ENCODE measurements at places on chromosomes 16 and 17.
A peak's percentile ranks its signal among the peaks of the same experiment; 100 is the strongest.

- peak; percentile 28 for DNase-seq
Measured at GRCh38 chr17:55420776-55421178, 858 bp downstream of the MMD start.

- no peak for DNase-seq
Measured at GRCh38 chr16:80778703-80779102, 25.7 kb downstream of the CDYL2 start.

- DNase-seq, result no peak
Measured at GRCh38 chr17:6166492-6167179, 96.5 kb downstream of the WSCD1 start.

DNA sequence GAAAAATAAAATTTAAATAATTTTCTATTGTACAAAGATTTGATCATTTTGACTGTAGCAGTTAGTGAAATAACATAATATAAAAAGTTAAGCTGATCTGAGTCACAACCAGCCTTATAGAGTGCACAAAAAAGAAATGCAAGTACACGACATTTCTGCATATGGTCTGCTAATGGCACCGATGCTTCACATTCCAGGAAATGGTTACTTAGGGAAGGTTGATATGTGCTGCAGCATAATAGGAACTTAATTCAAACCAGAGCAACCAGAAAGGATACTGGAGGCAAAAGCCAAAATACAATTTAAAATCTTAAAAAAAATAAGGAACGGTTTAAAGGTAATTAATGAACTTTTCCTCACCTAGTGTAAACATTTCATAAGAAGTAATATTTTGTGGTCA lies 10.0 kb upstream of the CFDP1 start:
- no peak for DNase-seq

DNA sequence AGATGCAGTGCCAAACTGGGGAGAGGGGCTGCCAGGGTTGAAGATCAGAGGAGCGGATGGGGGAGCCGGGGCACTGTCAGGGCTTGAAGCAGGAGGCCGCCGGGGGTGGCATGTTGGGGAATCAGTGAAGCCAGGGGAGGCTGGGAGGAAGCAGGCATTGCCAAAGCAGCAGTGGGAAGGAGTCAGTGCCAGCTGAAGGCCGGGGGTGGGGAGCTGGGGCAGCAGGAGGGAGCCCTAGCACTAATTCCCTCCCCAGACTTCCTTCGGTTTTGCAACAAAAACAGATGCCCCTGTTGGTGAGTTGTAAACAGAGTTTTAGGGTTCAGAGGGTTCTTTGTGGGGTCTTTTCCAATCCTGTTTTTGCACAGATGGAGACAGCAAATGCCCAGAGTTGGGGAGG lies 10.9 kb upstream of the TAC4 start:
- no peak for DNase-seq

DNA sequence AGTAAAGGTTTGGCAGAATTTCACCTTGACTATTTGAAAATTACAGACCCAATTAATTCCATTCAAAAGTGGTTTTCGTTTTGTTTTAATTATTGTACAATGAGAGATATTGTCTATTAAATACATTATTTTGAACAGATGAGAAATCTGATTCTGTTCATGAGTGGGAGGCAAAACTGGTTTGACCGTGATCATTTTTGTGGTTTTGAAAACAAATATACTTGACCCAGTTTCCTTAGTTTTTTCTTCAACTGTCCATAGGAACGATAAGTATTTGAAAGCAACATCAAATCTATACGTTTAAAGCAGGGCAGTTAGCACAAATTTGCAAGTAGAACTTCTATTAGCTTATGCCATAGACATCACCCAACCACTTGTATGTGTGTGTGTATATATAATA lies 72.6 kb downstream of the CDK12 start:
- no peak for DNase-seq

GRCh38 chr17:44409309-44410028 lies 20.0 kb upstream of the ITGA2B start:
- DNase-seq, result no peak

DNA sequence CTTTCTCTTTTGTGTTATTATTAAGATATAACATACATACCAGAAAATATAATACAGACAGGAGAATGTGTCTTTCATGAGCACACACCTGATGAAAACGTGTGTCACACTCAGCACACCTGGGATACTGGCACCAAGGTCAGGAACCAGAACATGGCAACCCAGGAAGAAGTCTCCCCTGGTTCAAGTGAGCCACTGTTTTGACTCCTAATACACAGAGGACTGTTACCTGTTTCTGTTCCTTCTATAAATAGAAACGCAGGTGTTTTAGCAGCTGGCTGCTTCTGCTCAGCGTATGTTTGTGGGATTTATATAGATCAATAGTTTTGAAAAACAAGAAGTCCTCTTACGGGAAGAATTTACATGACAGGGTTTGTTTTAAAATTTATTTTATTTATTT lies 3.5 kb downstream of the SEC14L1 start:
- DNase-seq, result no peak

GRCh38 chr16:5715155-5715554 lies 617.6 kb upstream of the EEF2KMT start:
- DNase-seq, result no peak

DNA sequence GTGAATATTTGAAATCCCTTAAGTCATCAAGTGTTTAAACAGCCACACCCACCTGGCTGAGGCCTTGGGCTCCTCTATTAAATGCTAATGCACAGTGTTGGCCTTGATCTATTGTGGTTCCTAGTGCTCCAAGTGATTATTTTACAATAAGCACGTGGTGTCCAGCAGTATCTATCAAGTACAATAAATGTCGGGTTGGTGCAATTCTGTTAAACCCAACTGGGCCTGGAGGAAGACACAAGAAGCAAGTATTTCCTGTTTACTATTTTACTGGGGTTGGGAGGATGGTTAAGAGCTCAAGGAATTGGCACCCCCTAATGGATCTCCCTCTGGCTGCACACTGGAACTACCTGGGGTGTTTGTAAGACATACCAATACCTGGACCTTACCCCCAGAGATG lies 72.1 kb upstream of the HNF1B start:
- no peak for DNase-seq

GRCh38 chr17:5962371-5962770 lies 107.8 kb upstream of the WSCD1 start:
- no peak for DNase-seq

GRCh38 chr16:51429041-51429440 lies 278.0 kb upstream of the SALL1 start:
- no peak for DNase-seq

DNA sequence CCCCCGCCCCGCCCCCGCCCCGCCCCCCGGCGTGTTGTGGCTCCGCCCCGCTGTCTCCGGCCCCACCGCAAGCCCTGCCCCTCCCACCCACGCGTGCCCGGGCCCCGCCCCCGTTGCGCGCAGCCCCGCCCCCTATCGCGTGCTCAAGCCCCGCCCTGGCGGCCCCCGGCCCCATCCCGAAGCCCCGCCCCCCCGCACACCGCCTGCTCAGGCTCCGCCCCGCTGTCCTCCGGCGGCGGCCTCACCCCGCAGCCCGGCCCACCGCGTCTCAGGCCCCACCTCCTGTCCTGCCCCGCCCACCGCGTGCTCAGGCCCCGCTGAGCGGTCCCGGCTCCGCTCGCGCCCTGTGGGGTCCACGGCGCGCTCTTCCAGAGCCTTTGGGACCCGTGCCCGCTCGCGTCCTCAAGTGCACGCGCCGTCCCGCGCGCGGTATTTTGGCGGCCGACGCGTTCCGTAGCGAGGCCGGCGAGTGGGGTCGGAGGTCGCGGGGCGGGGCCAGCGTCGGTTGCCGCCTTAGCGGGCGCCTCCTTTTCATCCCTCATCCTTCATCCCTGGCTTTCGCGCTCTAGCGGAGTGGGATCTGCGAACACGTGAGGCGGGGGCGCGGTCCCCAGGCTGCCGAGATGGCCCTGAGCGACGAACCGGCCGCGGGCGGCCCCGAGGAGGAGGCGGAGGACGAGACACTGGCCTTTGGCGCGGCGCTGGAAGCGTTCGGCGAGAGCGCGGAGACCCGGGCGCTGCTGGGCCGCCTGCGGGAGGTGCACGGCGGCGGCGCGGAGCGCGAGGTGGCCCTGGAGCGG lies at the start of gene TBCD:
TSS of gene TBCD (plus strand) at position 495 of the 800 bp plus-strand sequence. CDS start at position 624, 129 bp downstream.
- DNase-seq, result peak; percentile 89

- no peak for DNase-seq
Measured at GRCh38 chr16:50371936-50372595, 3.3 kb upstream of the BRD7 start.

DNA sequence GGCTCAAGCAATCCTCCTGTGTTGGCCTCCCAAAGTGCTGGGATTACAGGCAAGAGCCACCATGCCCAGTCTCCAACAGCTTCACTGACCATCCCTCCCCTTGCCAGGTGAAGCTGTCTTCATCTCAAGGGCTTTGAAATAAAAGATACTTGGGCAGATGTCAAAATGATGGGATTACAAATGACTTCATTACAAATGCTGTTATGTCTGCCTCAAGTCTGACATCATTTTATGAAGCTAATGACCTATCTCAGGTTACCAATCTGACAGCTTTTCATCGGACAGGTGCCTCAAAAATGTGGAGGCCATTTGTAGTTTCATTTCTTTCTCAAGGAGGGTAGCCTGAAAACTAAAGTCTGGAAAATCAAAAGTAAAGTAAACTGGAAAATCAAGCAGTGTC lies 323.7 kb upstream of the TBX2 start:
- no peak for DNase-seq

- DNase-seq, result no peak
Measured at GRCh38 chr17:30273373-30273772, 18.4 kb downstream of the BLMH start.

DNA sequence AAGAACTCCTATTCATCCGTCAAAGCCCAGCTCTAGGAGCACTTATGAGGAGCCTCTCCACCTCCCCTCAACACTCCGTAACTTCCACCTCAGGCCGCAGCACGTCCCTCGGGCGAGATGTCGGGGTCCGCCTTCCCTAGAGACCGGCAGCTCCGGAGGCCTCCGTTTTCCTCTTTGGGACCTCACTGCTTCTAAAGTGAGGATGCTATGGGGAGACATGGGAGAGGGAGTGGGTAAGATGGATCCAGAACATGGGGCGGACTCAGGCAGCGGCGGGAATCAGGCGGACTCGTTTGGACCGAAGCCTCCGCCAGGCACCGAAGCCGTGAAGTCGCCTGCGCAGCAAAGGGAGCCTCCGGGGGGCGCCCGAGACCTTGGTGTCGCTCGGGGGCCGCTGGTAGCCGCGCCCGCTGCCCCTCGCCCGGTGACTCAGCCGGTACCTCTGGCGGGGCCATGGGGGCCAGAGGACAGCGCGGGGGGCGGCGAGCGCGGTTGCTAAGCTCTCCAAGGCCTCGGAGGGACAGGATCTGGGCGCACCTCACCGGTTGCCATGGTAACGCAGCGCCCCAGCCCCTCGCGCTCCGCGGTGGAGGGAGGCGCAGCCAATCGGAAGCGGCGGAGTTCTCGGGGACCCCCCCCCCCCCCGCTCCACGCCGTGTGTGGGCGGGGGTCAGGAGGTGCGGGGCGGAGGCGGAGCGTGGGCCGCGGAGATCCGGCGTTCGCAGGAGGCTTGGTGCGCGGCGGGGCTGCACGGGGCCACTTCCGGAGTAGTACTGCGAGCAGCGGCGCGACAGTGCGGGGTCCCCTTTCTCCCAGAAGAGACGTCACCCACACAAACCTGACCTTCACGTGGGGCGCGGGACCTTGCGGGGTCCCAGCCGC lies 1.3 kb upstream of the HIC1 start:
- DNase-seq, result peak; percentile 71

DNA sequence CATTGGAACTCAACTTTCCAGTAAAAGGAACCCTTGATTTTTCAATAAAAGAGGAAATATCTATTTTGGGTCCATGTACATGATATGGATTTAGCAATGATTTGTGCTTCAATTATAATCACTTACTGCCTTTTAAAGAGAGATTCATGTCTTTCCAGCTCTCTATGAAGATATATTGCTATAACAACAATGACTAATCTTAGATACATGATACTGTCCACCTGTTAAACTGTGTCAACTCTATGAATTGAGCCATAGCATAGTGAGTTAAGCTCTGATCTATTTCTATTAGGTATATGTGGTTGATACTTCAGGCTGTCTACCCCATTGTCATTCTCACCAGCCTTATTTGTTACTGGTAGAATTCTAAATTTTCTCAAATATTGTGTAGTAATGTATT lies 15.0 kb upstream of the MPHOSPH6 start:
- no peak for DNase-seq

DNA sequence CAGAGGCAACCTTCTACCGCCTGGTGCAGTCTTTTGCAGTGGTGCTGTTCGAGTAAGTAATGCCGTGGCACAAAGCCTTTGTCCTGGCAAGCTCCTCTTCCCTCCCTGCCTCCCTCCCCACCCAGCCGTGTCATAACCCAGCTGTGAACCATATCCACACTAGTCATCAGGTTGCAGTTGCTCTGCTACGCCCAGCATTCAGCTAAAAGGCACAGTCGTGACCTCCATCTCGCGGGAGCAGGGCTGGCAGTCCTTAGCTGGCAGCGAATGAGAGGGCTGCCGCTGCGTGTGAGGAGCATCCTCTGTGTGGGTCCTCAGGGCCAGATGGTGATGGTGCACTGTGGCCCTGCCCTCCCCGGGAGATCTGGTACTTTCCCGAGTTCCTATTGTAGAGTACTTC lies 39.3 kb downstream of the CIBAR2 start:
- no peak for DNase-seq

- DNase-seq, result no peak
Measured at GRCh38 chr17:17215575-17215974, 9.4 kb upstream of the PLD6 start.

DNA sequence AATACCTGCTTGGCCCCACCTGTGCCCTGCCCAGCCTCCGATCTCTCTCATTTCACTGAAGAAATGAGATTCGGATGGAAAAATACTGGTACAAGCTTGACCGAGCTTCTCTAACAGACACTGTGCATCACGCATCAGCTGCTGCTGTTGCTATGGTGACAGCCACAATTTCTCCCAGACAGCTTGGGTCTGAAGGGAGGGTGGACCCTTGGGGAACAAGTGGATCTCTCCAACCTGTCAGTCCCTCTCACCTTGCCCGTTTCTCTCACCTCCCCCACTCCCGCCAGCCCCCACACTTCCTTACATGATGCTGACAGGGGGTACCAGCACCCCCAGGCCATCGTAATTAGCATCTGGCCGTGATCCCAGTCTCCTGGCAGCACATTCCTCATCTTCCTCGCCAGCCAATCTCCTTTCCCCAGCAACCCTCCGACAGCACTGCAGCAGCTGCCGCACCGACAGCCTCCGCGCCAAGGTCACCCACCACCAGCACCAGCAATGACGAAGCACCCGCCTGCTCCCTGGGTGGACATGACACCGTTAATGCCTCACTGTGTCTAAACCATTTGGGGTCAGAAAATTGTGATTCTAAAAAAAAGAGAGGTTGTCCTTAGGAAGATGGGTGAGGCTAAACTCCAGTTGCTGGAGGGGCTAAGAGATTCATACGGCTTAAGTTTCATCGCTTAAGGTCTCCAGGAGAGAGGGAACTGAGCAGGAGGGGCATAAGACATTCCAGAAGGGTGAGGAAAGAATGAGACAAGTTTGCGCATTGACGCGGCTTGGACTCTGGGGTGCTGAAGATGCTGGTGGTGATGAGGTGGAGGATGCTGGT lies 58.6 kb upstream of the TNRC6A start:
- DNase-seq, result no peak

Data from activated CD4-positive, alpha-beta T cell treated with anti-CD3 and anti-CD28 coated beads, Interleukin-2, amount 50 U/mL, for 1 hour (primary cell).